ENCODE measurements at places on chromosomes 3 and 15. TPM values are rescaled to one million over a fixed set of nuclear protein-coding genes. Genes with fewer than 3 reads are reported as not detected.

- no peak for DNase-seq
Observed at GRCh38 chr3:178629430-178630178, 93.4 kb downstream of the KCNMB2 start.

The LRRC31 gene
- total RNA-seq, result not detected

The CCR8 gene
- not detected for total RNA-seq

The CFAP100 gene
- total RNA-seq, result not detected

The RTP1 gene
- total RNA-seq, result not detected
